ENCODE measurements at places on chromosomes 1 and 21.

DNA sequence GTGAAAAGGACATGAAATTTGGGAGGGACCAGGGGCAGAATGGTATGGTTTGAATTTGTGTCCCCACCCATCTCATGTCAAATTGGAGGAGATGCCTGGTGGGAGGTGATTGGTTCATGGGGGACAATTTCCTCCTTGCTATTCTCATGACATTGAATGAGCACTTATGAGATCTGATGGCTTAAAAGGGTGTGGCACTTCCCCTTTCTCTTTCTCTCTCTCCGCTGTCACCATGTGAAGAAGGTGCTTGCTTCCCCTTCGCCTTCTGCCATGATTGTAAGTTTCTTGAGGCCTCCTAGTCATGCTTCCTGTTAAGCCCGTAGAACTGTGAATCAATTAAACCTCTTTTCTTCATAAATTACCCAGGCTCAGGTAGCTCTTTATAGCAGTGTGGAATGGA is 7.6 kb upstream of the GBP4 start:
- DNase-seq, result no peak

DNA sequence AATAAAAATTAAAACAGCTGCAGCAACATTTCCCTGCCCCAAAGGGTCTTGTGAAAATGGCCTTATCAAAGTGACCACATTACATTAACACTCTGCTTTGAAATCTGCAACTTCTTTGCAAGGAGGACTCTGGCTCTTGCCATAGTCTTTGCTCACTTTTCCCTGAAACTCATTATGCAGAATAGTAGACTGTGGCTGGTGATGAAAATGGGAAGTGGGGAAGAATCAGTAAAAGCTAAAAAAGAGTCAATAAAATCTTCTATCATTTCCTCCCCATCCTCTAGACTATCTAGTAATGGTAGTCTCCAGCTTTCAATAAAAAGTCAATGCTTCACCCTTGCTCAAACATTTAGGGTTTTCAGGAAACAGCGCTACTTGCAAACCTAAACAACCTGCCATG is 18.6 kb upstream of the NUP133 start:
- DNase-seq, result no peak

- DNase-seq, result peak; percentile 82
Measured at GRCh38 chr1:153536012-153536670, 350 bp upstream of the S100A6 start.

- no peak for DNase-seq
Measured at GRCh38 chr1:45929257-45929687, 125.9 kb downstream of the MAST2 start.

DNA sequence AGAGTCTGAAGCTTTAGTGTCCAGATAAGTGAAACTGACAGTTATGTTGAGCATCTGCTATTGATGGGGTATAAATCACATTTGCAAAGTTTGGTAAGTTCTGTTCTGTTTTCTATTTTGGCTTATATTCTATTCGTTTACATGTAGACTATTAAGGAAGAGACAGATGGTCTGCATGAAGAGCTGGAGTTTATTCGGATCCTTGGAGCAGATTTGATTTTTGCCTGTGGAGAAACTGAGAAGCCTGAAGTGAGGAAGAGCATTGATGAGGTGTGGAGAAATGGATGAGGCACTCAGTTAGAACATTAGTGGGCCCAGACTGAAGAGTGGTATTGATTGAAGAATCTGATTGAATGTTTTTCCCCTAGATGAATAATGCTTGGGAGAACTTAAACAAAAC is 50.6 kb upstream of the BMP8A start:
- DNase-seq, result no peak

DNA sequence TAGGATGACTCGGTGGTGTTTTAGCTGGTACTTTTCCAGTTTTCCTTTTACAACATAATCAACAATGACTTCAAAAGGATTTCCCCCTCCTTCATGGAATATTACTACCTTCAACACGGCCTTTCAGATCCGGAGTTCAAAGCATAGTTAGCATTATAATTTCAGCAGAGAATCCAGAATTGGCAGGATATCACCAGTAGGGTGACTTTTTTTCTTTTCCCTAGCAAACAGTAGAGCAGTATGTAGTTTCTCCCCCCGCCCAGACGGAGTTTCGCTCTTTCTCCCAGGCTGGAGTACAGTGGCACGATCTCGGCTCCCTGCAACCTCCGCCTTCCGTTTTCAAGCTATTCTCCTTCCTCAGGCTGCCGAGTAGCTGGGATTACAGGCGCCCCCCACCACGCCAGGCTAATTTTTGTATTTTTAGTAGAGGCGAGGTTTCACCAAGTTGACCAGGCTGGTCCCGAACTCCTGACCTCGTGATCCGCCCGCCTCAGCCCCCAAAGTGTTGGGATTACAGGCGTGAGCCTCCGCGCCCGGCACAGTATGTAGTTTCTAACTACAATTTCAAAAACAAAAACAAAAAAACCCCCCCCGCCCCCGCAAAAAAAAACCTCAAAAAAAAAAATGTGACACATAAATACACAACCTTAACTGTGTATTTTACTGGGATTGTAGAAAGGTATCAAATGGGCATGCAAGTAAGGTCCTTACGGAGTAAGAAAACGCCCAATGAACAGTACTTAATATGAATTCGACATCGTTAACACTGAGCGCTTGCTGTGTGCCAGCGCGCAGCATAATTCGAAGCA is 1.5 kb upstream of the COX20 start:
- DNase-seq, result peak; percentile 42

GRCh38 chr1:200415789-200416593 is 6.2 kb upstream of the ZNF281 start:
- peak; percentile 43 for DNase-seq

GRCh38 chr1:25615172-25615541 is 1.4 kb upstream of the MAN1C1 start:
- no peak for DNase-seq

DNA sequence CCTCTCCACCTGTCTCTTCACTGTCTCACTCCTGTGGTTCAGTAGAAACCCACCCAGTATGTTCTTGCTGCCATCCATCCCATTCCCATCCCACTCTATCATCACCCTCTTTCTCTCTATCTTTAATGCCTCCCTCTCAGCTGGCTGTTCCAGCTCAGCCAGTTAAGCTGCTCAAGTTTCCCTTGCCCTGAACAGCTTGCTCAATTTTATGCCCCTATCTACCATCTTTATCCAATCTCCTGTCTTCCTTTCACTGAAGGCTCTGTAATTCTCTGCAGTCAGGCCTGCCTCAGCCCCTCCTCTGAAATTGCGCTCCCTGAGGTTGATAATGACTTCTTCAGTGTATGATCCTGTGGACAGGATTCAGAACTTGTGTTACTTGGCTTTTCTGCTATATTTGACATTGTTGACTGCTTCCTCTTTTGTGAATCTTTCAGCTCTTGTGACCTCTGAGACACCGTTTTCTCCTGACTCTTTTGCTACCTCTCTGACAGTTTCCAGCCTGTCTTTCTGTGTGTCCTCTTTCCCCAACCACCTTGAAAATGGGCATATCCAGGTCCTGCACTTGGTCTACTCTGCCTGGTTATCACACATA is 13.9 kb upstream of the BCAR3 start:
- DNase-seq, result no peak

- no peak for DNase-seq
Measured at GRCh38 chr21:28393279-28393678, 599.4 kb downstream of the LTN1 start.

- peak; percentile 36 for DNase-seq
Measured at GRCh38 chr21:25708467-25709065, 26.1 kb downstream of the ATP5PF start.

GRCh38 chr1:173749137-173749536 is 34.4 kb downstream of the KLHL20 start:
- DNase-seq, result no peak

DNA sequence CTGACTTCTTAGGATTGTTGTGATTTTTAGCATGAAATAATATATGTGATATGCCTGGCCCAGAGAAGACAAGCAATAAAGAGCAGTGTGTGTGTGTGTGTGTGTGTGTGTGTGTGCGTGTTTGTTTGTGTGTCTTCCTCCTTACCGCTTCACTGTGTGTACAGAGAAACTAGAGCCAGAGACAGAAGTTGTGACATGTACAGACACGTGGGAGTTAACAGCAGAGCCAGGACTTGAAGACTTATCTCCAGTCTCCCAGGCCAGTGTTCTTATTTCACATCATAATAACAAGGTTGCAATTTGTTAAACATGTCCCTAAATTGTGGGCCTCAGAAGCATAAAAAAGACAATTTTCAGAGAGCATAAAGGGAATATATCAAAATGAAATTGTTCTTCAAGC is 192.0 kb upstream of the JUN start:
- DNase-seq, result peak; percentile 30

- DNase-seq, result peak; percentile 92
Measured at GRCh38 chr21:36297938-36298572, 21.9 kb upstream of the MORC3 start.

DNA sequence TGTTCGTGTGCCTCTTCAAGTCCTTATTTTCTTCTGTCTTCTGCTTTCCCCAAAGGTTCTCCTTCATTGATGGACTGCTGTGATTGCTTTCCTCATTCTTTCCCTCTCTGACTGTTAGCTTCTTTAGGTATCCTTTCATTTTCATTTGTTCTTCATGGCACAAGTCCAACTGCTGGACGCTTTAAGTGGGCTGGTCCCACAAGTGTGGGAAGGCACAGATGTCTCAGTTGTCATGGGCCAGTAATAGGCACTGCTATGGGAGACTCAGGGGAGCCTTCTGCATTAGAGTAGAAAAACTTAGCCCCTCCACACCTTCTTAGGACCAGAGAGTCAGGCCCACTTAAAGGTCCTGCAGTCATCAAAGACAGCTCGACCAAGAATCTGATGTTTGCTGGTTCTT is 122.3 kb upstream of the C1orf105 start:
- DNase-seq, result no peak

- peak; percentile 34 for DNase-seq
Measured at GRCh38 chr1:230424391-230425251, 1.5 kb downstream of the PGBD5 start.

- no peak for DNase-seq
Measured at GRCh38 chr21:34617753-34618339, 2.9 kb upstream of the RCAN1 start.

- no peak for DNase-seq
Measured at GRCh38 chr1:14615549-14616218, 17.2 kb downstream of the KAZN start.

- no peak for DNase-seq
Measured at GRCh38 chr1:99228153-99228552, 36.1 kb upstream of the PLPPR4 start.

DNA sequence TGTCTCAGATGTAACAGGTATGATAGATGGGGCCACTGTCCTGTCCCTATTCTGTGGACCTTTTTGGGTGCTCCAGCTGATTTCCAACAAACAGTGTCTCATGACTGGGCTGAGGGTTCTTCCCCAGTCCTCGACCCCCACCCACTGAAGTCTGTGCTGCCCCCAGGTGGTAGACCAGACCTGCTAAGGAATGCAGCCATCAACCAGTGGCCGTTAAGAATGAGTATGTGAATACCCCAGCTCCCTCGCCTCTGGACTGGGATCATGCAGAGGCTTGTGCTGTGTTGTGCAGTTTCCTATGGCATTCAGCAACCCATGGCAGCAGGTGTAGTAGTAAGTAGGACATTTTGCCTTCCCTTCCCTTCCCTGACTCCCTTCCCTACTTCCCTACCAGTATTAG is 183.1 kb upstream of the KAZN start:
- no peak for DNase-seq

GRCh38 chr1:51729824-51730301 is 113.0 kb downstream of the OSBPL9 start:
- no peak for DNase-seq

- DNase-seq, result no peak
Measured at GRCh38 chr21:43884012-43884860, 19.2 kb downstream of the AGPAT3 start.

DNA sequence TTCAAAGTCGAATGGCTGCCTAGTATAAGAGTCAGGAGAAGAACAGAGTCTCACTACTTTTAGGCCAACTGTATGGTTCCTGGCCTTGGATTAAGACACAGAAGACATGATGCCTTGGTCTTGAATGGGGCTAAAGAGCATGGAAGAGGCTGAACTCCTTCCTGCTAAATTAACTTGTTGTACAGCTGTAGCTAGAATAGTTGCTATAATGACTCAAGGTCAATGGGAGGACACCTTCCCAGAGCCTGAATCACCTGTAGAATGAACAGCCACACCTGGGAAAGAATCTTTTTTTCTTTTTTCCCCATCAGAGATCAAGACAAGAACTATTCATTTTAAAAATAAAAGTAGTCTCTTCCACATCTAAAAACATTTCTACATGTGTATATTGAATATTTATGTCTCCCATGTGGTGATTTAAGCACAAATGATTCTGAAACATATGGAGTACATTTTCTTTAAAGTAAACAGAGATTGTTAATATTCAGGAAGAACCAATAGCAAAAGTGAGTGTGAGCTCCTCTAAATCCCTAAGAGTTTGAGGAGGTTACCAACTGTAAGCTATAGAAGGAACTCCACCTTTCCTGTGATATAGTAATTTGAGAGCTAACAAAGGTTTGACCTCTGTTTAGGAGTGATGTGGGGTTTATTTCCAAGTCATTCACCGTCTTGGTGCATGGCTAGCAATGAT is 191.3 kb downstream of the TGFB2 start:
- no peak for DNase-seq

GRCh38 chr1:113415310-113416070 is 25.2 kb downstream of the MAGI3 start:
- DNase-seq, result no peak

GRCh38 chr21:33196941-33197374 is 32.8 kb upstream of the IFNAR2 start:
- peak; percentile 53 for DNase-seq

DNA sequence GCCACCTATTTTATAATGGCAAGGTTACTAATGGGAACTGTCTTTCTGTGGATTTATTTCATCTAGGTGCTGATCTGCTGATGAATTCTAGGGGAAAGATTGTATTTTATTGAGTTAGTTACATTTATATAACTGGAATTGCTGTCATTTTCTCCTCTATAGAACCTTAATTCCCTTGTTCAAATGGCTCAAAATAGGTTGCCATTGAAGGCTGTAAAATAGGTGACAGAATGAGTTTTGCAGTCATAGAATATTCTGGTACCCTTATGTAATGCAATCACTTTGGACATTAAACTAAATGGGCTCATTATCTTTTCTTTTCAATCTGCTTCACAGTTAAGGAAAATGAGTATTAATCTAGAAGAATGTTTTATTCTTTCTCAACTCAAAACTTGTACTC is 131.0 kb downstream of the CTH start:
- DNase-seq, result no peak

GRCh38 chr1:177165069-177165439 is 542 bp upstream of the ASTN1 start:
- DNase-seq, result no peak
